ENCODE measurements at places on chromosomes 2 and 18.

- DNase-seq, result no peak
These were observed 43.4 kb downstream of the KANSL3 start for GRCh38 chr2:96594691-96595152.

GRCh38 chr2:232487385-232488096, at the start of gene ECEL1:
ECEL1 (minus strand) TSS chr2:232487834; CDS start chr2:232486653, 1,181 bp downstream.
- DNase-seq, result no peak

DNA sequence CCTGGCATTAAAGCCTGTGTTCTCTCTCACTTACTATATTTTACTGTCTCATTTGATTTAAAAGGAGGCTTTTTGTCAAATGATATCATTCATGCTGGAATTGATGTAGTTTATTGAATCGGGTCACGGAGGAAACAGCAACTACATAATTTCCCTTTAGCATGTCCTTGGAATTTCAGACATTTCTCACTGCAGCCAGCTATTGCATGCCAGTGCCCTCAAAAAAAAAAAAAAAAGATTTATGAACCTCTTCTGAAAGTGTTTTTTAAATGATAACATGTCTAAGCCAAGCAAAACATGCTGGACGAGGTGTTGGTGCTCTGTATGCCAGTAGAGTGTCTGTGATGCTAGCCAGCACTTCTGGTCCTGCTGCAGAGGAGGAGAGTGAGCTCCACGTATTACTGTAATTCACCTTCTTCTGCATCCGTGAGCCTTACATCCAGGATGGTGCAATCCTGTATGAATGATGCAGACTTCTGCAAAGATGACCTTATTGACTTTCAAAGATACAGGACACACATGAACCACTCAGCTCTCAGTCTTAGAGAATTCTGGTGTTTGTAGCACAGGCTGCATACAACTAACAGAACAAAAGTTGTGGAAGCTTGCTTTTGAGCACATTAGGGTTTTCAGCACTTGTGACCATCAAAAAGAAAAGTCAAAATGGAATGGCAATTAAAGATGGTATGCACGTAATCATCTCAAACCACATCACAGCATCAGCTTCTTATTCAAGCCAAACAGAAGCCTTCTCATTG, 31.1 kb downstream of the UGP2 start:
- DNase-seq, result no peak

DNA sequence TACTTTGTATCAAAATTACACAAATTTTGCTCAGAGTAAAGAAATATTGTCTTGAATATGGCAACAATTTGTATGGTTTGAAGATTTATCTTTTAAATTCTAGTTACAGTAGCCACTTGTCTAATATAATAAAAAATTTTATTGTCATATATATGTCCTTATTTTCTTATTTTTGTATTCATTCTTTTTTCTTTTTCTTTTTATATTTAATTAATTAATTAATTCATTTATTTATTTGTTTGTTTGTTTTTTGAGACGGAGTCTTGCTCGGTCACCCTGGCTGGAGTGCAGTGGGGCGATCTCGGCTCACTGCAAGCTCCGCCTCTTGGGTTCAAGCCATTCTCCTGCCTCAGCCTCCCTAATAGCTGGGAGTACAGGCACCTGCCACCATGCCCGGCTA, 3.7 kb upstream of the CDH19 start:
- no peak for DNase-seq

DNA sequence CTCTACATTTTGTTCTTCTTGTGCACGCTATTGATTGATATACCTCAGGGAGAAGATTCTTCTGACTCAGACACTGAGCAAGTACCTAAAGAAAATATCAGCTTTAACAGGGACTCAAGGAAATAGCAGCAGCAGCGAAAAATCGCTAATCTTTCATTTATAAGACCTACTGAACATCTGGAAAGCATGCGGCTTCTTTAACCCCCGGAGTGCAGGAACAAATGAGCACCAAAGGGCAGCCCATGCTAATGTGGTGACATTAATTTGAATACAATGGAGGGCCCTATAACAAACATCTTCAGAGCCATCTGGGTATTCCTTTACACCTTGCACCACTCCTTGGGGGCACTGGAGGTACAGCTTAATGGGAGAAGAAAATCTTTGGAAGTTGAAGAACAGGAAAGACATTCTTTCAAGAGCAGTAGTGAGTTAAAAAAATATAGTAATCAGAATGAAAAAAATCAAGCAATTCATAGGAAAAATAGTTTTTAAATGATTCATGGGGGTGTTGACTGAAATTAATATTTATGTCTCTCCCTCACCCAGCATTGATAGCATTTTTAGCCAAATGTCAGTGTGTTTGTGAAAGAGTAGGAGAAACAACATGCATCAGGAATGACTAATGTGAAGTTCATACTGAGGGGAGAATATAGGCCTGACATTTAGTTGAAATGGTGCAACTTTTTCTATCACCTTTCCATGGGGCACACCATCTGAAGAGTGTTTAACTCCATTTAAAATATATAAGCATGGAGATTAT, 281.7 kb downstream of the HRH4 start:
- no peak for DNase-seq

GRCh38 chr18:23927821-23928746, 86.5 kb upstream of the TTC39C start:
- DNase-seq, result no peak

Data from erythroblast (primary cell).